ENCODE measurements at places on chromosomes 2 and 18.

DNA sequence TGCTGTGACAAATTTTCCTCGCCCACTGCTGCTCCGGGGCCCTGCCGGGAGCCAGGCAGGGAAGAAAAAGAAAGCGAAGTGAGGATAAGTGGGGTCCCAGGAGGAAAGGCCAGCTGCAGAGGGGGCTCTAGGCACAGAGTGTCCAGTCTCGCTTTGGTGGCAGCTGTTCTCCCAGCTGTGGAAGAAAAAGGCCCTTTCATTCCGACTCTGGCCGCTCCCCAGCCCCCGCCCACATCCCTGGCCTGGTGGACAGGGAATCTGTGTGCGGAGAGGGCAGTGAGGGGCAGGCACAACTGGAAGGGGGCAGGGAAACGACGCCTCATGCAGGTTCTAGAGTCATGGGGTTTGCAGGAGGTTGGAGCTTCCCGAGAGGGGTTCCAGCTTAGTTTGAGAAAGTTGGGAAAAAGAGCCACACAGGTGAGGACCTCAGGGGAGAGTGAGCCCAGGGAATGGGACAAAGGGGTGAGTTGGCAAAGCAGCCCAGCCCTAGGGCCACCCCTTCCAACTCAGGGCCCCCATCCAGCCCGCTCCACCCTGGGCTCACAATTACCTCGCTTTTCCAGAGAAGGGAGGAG, 1.8 kb downstream of the RTKN start:
- no peak for DNase-seq

DNA sequence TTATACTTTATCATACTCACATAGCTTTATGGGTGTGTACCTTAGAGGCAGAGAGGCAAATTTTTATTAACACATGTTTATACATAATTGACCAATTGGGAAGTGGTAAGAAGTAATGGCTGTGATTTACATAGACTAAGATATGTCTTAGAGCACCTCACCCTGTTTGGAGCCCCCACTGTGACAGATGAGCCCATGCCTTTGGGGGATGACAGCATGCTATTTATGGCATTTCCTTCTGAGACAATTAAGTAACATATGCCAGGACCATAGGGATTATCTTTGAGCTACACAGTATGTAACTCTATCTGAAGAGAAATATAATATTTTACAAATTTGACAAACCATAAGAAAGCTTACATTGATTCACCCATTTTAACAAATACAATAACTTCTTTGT, 1655.3 kb upstream of the ACVR2A start:
- no peak for DNase-seq

DNA sequence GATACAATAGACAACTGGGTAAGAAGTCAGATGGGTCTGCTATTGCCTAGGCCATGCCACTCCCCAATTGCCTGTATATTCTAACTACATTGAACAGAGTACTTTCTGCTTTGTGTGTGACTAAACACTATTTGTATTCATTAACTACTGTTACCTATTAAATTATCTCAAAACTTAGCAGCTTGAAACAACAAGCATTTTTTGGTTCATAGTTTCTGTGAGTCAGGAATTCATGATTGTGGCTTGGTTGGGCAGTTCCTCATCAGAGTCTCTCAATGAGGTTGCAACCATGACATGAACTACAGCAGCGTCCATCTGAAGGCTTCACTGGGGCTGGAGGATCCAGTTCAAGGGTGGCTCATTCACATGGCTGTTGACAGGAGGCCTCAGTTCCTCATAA, 205.7 kb downstream of the EN1 start:
- DNase-seq = no peak

GRCh38 chr2:201182650-201183364, at the start of gene CASP10:
Gene CASP10, plus strand, starts transcription at chr2:201183141. Its CDS starts 2,637 bp downstream, at chr2:201185778.
- no peak for DNase-seq

All from stimulated activated CD4-positive, alpha-beta T cell treated with anti-CD3 and anti-CD28 coated beads, Interleukin-12 subunit alpha, Interleukin-12 subunit beta, amount 100 ng/mL, for 24 hours (primary cell).